NCI-H1092 treated with DMSO at 0.1 percent for 48 hours (cell line): ENCODE measurements at places on chromosomes 2 and 18.

- no peak for DNase-seq
Observed at GRCh38 chr2:105373344-105373781, 25.5 kb downstream of the FHL2 start.

DNA sequence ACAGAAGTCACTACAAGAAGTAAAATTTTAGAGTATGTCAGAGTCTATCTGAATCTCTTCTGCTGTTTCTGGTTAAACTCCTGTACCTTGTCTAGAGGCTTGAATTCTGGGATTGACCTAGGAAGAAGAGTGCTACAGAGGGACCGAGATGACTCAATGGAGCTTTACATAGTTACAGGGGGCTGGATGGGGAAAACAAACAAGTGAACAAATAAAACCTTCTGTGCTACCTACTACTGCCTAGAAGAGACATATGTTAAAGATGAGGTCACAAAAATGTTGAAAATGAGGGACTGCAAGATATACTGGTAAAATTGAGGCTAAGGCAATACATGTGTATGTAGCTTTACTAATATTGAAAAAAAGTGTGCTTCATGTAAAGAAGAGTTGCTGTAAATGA lies 265.4 kb upstream of the TFPI start:
- DNase-seq, result no peak

DNA sequence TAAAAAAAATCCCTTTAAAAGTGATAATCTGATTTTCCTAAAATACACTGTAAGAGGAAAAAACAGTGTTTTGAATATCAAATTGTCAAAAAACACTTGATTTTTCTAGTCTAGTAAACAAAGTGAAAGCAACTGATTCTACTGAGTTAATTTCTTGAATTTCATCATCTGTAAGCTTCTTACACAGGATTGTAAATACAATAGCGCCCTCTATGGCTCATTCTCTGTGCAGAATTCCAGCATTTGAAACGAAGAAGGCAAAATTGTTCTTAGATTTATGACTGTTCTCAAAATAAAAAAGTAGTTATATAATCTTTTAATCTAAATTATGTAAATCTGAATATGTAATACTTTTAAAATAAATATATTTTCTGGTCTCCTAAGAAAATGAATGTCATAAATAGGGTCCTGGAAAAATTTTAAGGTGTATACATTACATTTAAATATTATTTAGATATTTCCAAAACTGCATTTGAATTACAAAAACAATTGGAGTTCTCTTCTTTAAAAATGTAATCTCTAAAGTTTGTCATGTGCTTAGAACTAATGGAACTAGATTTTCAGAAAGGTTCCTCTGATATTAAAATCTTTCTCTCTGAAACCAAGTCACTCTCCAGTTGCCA lies 176.9 kb upstream of the MC4R start:
- DNase-seq, result peak; percentile 86

DNA sequence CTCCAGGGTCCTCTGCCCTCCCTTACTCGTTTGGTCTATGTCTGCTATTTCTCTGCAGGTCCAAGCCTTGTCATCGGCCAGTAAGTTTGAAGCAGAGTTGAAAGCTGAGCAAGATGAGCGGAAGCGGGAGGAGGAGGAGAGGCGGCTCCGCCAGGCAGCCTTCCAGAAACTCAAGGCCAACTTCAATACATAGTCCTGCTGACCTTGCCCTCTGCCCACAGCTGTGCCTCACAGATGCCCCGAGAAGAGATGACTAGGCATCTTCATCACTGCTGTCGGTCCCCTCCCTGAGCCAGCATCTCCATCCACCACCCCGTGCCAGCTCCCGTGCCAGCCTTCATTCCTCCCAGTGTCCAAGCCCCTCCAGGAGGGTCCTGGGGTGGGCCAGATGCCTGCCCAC lies 15.6 kb upstream of the GIGYF2 start:
- DNase-seq, result no peak

- DNase-seq, result no peak
Observed at GRCh38 chr2:20487392-20488174, 40.7 kb downstream of the RHOB start.

GRCh38 chr2:162301151-162301804 lies 17.2 kb downstream of the IFIH1 start:
- DNase-seq, result peak; percentile 54

DNA sequence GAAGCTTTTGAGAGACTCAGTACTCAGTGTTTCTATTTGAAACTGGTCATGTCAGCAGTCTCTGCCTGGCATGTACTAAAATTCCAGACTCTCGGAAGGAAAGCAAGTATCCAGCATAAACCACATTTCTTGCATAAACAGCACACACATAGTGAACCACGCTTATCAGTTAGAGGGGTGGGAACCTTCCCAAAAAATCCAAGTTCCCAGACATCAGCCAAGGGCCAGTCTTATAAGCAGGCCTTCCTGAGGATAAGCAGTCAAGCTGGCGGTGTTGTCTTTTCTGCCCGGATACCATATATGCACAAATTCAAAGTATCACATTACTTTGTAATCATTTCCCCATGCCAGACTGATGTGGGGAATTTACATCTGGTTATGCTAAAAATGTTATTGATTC lies 73.6 kb downstream of the ST6GAL2 start:
- DNase-seq, result no peak

GRCh38 chr2:95231723-95232122 lies 24.4 kb downstream of the ZNF892 start:
- DNase-seq, result peak; percentile 57

- DNase-seq, result no peak
Observed at GRCh38 chr2:139925903-139926302, 1145.7 kb upstream of the NXPH2 start.

- no peak for DNase-seq
Observed at GRCh38 chr2:190838492-190838910, 42.1 kb upstream of the GLS start.

GRCh38 chr2:84427235-84428138 lies 31.6 kb downstream of the SUCLG1 start:
- DNase-seq, result no peak

GRCh38 chr2:5285872-5286769 lies 406.1 kb upstream of the SOX11 start:
- DNase-seq, result peak; percentile 1

DNA sequence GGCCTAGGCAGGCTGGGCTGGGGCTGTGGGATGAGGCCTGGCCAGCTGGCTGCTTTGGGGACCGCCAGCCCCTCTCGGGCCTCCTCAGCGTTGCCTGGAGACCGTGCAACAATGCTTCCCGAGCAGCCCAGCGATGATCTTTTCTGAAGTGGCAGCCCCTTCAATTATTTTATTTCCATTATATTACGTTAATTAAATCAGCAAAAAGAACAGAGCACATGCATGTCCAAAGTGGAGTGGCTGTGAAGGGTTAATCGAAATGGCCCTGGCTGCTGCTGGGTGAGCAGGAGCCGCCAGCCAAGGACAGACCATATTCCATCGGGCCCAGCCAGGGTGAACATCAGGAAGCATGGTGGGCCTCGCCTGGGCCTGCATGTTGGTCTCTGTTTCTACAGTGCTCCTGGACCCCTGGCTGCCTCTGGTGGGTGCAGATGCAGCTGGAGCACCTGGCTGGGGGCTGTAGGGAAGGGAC lies 245.5 kb downstream of the MYCN start:
- DNase-seq, result no peak

- DNase-seq, result no peak
Observed at GRCh38 chr2:158633261-158633660, 161.9 kb upstream of the DAPL1 start.

- DNase-seq, result no peak
Observed at GRCh38 chr2:127220768-127221527, 849 bp upstream of the CYP27C1 start.

DNA sequence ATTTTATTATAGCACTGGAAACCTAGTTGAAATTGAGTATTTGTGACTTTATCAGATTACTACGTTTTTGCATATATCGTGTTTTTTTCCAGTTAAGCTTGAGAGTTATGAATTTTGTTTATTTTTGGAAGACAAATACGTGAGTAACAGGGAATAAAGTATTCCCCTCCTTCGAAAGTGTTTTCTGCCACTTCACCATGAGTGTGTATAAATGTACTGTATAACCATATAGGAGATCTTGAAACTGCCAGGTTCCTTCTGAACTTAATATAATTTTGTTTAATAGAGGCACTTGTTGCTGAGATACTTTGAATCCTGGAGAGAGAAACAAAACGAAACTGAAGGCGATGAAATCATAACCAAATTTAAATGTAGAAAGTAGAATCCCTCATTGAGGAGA lies 1004.4 kb upstream of the ZEB2 start:
- no peak for DNase-seq

GRCh38 chr18:51255693-51256092 lies 58.2 kb upstream of the MEX3C start:
- DNase-seq, result no peak

- DNase-seq, result peak; percentile 57
Observed at GRCh38 chr2:9757501-9758264, 85.6 kb upstream of the TAF1B start.

- DNase-seq, result no peak
Observed at GRCh38 chr2:205715831-205716525, 33.7 kb downstream of the NRP2 start.

GRCh38 chr2:67243919-67244318 lies 153.2 kb upstream of the ETAA1 start:
- DNase-seq, result no peak

DNA sequence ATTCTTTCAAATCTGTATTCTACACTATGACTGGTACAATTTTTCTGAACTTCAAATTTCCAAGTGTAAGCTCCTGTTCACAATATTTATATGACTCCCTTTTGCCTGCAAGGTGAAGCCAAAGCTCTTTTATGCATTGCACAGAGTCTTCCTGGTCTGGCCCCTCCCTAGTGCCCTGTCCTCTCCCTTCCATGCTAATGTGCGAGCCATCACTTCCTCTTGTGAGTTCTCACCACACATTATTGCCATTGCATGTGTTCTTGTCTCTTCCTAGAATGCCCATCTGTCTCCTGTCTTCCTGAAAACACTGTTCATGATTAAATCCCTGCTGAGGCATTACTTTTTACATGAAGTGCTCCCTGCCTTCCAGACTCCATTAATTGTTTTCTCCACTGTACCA lies 169.9 kb downstream of the MC4R start:
- DNase-seq, result no peak

DNA sequence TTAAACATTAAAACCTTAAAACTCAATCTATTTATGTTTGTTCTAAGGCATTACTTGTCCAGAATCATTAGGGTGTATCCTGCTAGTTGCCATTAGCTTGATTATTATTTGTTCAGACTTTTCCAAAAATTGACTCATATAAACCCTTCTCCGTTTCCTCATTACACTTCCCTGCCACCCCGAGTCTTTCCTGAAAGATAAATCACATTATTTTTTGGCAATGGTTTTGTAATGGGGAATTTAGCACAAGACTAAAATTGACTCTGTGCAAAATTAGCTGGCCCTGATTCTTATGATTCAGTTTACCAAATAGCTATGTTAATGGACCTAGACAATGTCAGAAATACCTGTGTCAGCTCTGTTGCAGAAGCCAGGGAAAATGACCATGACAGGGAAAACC lies 112.2 kb upstream of the NT5C1B start:
- no peak for DNase-seq

- no peak for DNase-seq
Observed at GRCh38 chr2:217875138-217875537, 127.7 kb downstream of the TNS1 start.

DNA sequence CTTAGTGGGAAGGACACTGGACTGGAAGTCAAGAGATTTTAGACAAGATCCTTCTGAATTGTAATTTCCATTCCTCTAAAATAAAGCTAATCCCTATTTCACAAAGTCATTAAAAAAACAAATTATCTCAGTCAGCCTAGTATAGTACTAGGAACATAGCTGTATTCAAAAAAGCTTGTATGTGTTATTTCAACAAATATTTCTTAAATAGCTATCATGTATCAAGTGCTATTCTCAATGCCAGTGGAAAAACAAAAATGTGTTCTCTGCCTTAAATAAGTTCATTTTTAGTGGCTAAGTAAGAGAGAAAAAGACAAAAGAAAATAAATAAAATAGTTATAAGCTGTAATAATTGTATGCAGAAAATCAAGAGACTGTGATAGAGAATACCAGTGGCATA lies 541.8 kb upstream of the CDH2 start:
- DNase-seq, result no peak

DNA sequence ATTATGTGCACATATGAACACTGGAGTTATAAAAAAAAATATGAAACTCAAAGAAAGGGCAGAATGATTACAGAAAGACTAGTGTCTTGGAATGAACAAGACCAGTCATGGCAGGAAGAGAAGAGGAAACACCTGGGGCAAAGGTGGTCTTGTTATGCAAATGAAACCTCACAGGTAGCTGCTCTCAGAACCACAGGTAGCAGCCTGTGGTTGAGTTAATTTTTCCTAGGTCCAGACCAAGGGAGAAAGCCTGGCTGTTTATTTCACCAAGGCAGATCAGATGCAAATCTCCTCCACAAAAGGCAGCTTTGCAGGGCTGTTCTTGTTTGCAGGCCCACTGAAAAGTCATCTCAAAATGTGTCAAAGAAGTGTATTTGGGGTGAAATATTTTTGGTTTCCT lies 785.8 kb downstream of the RNF144A start:
- no peak for DNase-seq

GRCh38 chr2:24768013-24768412 lies 25.2 kb downstream of the PTRHD1 start:
- DNase-seq, result no peak

DNA sequence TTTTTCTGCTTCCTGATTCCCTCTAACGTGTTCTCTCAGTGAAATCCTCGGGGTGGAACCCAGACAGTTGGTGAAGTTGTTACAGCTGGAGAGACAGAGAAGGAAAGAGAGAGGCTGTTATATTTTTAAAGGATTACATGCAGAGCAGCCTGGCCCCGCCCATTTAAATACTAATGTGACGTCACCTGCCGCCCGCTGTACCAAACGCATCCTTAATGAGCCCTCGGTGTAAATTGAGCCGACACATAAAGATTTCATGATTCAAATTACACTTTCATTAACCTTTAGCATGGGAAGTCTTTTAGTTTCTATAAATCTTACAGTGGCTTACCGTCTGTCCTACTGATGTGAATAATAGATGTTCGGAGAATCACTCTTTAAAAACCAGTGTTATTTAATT lies 164.0 kb upstream of the SIX3 start:
- DNase-seq, result peak; percentile 62

- DNase-seq, result no peak
Observed at GRCh38 chr18:10081492-10081891, 167.7 kb downstream of the VAPA start.

DNA sequence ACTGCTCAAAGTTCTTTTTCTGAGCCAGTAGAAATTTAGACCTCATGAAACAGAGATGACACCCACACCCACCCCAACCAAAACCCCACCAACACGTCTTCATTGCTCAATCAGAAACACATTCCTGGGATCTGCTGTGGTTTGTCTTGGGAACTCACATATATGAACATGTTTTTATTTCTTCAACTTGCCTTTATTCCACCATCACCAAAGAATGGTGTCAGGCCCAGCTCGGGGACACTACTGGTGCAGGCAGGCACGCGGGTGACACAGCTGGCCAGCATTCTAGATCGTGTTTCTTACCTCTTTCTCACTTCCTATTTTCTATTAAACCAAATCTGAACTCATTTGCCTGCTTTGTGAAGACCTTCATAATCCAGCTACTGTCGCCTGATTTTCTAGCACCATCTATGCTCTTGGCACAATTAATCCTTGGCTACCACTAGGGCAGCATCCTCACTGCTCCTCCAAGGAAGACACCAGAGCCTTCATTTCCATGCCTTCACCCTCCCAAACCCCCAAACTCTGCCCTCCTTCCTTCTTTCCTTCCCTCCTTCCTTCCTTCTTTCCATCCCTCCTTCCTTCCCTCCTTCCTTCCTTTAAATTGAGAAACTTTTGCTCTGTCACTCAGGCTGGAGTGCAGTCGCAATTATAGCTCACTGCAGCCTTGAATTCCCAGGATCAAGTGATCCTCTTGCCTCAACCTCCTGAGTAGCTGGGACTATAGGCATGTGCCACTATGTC lies 157.1 kb downstream of the BCL2 start:
- no peak for DNase-seq
